MCF 10A (cell line): ENCODE measurements at places on chromosomes 1 and 21. TPM values are rescaled to one million over a fixed set of nuclear protein-coding genes. Genes with fewer than 3 reads are reported as not detected.

DNA sequence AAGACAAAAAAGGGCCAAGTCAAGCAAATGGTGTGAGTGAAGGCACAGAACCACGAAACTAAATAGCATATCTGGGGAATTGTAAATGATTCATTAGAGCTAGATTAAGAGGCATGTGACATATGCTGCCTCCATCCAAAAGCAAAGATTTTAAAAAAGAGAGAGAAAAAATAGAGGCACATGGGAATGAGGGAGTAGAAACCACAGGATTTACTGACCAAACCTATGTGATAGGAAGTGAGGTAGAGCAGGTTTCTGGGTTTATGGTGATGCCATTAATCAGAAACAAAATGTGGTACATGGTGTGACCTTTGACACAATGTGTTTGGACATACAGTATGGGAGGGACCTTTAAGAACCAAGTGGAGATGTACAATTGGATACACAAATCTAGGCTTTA lies 13.6 kb downstream of the C1orf52 start:
- DNase-seq = no peak

DNA sequence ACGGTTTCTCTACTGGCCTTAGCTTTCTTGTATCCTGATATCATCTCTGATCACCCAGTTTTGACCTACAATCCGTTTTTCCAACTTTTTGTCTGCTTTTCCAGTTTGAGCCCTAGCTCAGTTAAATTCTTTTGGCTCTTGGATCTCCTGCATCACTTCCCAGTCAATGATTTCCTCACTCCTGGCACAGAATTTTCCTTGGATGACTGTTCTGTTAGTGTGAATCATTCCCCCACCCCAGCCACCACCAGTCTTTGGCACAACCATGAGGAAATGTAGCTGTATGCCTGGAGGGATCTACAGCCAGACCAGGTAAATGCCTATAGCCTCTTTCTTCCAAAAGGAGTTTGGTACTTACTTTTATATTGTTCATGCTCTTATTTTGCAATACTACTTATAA lies 187.2 kb upstream of the PTGFR start:
- peak; percentile 98 for DNase-seq

DNA sequence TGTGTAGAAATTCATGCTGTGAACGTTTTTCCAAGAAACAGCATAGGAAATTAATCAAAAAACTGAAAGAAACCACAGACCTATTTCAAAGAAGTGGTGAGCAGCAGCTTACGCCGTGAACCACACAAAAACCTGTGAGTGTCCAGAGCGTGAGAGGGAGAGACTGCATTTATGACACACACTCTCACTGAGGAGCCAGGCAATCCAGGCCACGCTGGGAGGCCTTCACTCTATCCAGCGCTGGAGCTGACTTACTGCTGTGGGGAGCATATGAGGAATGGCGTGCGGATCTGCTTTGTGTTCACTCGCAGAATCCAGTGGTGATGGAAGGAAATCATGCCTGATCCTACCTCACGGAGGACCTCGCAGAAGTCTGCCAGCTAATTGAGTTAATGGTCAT lies 12.7 kb downstream of the ADAMTS1 start:
- no peak for DNase-seq

GRCh38 chr1:191255354-191256054 lies 777.8 kb upstream of the BRINP3 start:
- no peak for DNase-seq

DNA sequence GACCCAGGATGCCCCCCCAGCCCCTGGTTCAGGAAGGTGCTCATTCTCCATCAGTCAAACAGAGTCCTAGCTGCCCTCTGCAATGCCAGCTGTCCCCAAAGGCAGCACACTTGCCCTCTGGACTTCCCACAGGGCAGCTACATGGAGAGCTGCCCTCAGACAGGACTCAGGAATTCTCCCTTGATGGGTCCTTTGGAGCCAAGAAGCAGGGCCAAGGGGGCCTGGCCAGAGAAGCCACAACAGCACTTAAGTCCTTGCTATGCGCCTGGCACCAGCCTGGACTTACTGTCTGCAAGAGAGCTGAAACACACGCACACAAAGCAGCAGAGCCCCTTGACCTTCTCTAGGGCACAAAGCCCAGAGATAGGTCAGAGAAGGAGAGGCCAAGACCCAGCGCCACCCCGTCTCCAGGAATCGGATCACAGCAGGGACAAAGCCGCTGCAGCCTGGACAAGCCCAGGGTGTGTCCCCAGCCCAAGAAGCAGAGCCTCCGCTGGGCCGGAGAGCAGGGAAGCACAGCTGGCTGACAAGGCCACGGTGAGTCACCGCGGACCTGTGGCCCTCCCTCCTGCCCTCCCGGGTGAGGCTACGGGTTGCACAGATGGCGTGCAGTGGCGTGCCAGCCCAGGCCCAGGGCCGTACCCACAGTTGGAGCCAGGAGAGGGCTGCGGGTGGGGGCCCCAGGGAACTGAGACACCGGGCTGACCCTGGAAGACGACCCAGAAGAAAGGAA lies 1.7 kb downstream of the WNT9A start:
- DNase-seq = peak; percentile 98

GRCh38 chr1:202848191-202848542 lies 37.4 kb downstream of the PCAT6 start:
- DNase-seq = no peak

GRCh38 chr21:16194095-16194787 lies 464.5 kb downstream of the USP25 start:
- peak; percentile 65 for DNase-seq

DNA sequence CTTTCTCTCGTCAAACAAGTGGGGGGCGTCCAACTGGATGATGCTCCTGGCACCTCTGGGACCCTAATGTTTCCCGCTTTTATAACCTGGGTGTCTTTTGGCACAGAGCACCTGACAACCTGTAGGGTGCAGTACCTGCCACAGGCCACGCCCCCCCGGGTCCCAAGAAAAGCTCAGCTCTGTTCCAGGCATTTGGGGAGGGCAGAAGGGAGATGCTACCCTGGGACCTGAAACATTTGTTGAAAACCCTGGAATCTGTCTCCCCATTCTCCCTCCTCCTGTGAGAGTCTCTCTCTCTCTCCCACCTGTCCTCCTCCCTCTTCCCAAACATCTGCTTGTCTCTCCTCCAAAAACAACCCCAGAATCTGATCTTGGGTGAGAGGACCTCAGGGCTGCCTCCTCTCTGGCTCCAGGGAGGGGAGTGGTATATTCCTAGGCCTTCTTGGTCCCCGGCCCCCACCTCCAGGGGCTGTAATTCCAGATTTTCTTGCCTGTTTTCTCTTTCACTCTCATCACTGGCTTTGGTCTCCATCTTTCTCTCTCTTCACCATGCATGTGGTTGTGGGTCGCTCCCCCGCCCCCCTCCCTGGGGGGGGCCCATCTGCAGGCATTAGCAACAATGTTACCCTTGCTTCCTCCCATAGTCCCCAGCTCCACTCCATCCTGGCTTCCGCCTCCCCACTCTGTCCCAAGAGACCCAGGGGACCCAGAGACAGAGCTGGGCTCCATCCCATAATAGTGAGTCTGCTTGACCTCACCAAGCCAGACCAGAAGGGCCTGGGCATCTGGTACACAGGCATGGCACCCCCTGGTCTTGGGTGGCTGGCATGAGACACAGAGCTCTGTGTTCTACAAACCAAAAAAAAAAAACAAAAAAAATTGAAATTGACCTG lies 4.1 kb downstream of the AHDC1 start:
- no peak for DNase-seq

- DNase-seq = peak; percentile 89
These were observed 18.8 kb upstream of the TENT5B start for GRCh38 chr1:27031235-27032118.

GRCh38 chr1:234997201-234997895 lies 131.3 kb downstream of the TOMM20 start:
- peak; percentile 100 for DNase-seq

- no peak for DNase-seq
These were observed 13.5 kb upstream of the ADAMTSL4 start for GRCh38 chr1:150535511-150536287.

DNA sequence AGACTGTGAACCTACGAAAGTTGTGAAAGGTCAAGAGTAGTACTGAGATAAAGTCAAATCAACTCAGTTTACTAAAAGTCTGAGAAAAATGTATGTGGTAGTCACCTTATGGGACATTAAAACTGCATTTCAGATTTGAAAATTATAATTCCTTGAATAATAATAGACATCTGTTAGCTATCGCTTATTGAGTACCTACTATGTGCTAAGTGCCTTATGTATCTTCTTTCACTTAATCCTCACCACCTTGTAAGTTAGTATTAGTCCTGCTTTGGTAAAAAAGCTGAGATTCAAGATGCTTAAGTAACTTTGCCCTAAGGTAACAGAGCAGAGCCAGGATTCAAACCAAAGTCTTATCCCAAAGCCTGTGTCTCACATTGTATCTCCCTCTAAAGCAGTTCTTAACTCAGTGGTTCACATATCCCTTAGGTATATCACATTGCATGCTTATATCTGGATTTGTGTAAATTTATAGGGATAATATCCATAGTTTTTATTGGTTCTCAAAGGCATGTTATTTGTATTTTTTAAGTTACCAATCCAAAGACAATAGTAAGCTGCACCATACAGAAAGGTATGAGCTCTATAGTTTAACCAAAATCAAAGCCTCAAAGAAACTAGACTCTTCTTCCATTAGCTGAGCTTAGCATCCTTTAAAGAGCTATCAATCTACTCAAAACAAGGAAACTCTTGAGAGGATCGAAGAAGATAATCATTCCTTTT lies 865 bp downstream of the PIGC start:
- no peak for DNase-seq

The TRAF3IP3 gene
- not detected in 2 replicates for total RNA-seq

DNA sequence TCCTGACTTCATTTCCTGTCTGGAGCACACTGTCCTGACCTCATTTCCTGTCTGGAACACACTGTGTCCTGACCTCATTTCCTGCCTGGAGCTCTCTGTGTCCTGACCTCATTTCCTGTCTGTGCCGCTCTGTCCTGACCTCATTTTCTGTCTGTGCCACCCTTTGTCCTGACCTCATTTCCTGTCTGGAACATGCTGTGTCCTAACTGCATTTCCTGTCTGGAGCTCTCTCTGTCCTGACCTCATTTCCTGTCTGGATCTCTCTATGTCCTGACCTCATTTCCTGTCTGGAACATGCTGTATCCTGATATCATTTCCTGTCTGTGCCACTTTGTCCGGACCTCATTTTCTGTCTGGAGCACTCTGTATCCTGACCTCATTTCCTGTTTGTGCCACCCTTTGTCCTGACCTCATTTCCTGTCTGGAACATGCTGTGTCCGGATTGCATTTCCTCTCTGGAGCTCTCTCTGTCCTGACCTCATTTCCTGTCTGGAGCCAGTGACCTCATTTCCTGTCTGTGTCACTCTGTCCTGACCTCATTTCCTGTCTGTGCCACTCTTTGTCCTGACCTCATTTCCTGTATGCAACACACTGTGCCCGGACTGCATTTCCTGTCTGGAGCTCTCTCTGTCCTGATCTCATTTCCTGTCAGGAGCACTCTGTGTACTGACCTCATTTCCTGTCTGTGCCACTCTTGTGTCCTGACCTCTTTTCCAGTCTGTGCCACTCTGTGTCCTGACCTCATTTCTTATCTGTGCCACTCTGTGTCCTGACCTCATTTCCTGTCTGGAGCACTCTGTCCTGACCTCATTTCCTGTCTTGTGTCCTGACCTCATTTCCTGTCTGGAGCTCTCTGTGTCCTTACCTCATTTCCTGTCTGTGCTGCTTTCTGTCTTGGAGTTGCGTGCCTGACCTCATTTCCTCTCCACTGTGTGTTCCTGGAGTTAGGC lies 27.6 kb downstream of the SKI start:
- peak; percentile 22 for DNase-seq

DNA sequence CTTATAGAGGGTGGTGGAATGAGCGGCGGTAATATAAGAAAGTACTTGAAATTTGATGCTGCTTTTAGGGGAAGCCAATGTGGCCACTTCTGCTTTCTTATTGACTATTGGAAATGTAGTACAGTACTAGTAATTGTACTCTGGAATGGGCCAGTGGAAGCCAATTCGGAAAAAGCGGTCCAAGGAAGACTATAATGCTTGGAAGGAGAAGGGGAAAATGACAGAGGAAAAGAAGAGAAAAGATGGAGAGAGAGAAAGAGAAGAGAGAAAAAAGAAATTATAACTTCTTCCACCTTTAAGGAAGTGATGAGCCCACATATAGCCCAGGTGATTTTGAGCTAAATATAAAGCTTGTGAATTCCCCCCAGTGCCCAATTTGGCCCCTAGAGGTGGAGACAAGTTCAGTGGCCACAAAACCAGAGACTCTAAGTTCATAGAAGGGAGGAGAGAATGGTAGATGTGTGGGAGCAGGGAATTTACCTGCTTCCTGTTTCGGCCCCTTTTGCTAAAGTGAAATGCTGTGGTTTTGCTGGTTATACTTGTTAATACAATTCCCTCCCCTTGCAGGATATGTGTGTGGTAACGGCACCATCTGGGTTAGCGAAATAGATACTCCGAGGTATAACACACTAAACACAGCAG lies 35.7 kb upstream of the DUSP10 start:
- DNase-seq = no peak

The S100A8 gene
- total RNA-seq = 46.9 and 80.4 TPM in 2 replicates
